Upper lobe of right lung (tissue), 1 donor: ENCODE measurements at places on chromosomes 16 and 17.

DNA sequence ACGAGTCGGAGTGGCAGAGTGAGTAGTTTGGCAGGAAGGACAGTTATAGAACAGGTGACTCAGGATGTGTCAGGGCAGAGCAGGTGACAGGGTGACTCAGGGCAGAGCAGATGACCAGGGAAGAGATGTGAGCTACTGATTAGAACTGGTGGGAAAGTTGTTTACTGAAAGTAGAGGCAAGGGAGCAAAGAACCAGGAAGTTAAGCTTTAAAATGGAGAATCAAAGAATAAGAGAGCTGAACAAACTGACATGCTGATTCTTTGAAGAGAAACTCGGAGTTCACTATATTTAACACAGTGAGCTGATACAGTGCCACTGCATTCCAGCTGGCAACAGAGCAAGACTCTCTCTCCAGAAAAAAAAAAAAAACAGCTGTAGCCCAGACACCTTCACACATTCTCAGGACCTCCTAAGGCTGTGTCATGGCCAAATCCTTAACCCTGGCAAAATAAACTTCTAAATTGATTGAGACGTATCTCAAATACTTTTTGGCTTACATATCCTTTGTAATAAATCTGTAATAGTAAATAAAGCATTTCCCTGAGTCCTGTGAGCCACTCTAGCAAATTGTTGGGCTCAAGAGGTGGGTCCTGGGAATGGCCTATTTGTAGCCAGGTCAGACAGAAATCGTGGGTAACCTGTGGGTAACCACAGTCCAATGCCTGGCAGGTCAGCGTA lies 12.3 kb upstream of the UBE2I start:
- H3K4me3 ChIP-seq: no peak overlapping the region
- no peaks in the 10 kb centered on the region for H3K36me3 ChIP-seq

DNA sequence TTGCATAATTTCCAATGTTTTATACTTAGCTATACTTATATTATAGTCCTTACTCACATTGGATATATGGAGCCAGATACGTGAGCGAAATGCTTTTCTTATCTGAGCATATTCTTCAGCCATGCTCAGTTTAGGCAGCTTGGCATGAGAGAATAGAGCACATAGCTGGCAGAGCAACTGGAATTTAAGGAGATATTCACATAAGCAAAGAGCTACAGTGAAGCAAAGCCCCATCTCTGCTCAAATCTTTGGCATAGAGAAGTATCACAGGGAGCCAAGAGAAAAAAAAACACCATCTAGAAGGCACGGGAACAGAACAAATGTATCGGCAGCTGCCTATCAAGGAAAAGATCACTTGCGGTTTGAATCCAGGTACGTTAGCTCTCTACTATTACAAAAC lies 734.2 kb upstream of the KIF2B start:
- H3K27ac ChIP-seq: no peak overlapping the region
- no peaks in the 10 kb centered on the region for H3K4me1 ChIP-seq
- no peaks in the 10 kb centered on the region for H3K36me3 ChIP-seq
- H3K27me3 ChIP-seq: no peaks in the 10 kb centered on the region
- no peak for DNase-seq

- no peaks in the 10 kb centered on the region for H3K27me3 ChIP-seq
- peak overlapping the region; percentile 79 for H3K27ac ChIP-seq
- H3K4me3 ChIP-seq: peak overlapping the region; percentile 84
Measured at GRCh38 chr17:2337544-2338314, 428 bp downstream of the SGSM2 start.

- H3K27ac ChIP-seq: no peak overlapping the region
- no peak overlapping the region for H3K4me3 ChIP-seq
Measured at GRCh38 chr17:38761612-38762011, 9.1 kb downstream of the PSMB3 start.

DNA sequence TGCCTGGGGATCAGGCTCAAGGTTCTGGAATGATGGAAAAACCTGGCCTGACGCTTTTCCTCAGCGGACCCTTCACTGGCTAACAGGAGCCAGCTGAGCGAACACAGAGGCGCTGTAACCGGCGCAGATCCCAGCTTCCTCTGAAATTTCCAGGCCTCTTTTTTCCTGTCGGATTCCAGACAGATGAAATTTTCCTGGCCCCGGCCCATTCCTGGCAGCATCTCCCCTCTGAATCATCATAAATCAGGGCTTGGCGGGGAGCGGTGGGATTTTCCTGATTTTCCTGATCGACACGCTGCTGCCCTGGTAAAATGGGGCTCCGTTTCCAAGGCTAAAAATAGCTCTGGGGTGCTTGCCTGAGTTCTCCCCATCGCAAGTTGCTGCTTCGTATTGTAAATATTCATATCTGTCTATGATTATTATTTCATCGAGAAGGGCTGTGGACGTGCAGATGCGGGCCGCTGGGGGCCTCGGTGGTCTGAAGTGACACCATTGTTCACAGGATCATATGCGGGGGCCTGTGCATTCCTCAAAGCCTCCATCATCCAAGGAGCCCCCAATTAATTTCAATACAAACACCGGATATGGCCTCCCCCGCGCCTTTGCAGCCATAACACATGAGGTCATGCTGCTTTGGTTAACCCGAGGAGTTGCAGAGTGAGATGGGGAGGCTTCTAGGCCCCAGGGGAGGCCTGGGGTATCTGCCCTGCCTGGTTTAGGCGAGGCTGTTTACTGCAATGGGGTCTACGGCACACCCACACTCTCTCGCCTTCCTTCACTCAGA lies 45.8 kb upstream of the ETV4 start:
- no peaks in the 10 kb centered on the region for H3K27me3 ChIP-seq
- no peak overlapping the region for H3K4me3 ChIP-seq
- no peak for DNase-seq
- H3K27ac ChIP-seq: peak overlapping the region; percentile 68
- no peaks in the 10 kb centered on the region for H3K36me3 ChIP-seq
